ENCODE measurements at places on chromosomes 4 and X.

- no peak for DNase-seq
Observed at GRCh38 chr4:122577189-122577553, 43.7 kb downstream of the IL21 start.

GRCh38 chr4:25441519-25442117, 64.6 kb downstream of the ANAPC4 start:
- peak; percentile 77 for DNase-seq

DNA sequence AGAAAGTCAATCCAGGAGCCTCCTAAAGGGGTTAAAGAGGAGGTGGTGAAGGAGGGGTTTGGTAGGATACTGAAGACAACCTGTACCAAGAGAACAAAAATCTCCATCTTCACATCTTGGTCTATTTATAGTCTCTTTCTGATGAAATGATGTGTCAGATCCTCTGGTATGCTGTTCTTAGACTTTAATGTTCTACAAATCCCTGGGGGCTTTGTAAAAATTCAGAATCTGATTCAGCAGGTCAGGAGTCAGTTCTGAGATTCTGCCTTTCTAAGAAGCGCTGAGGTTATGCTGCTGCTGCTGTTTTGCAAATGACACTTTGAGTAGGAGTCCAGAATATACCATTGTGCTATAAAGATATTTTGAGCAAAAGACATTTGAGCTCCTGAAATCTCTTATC, 172.9 kb upstream of the GLRA2 start:
- DNase-seq = no peak

GRCh38 chrX:148755111-148755510, 254.7 kb downstream of the AFF2 start:
- DNase-seq = no peak

DNA sequence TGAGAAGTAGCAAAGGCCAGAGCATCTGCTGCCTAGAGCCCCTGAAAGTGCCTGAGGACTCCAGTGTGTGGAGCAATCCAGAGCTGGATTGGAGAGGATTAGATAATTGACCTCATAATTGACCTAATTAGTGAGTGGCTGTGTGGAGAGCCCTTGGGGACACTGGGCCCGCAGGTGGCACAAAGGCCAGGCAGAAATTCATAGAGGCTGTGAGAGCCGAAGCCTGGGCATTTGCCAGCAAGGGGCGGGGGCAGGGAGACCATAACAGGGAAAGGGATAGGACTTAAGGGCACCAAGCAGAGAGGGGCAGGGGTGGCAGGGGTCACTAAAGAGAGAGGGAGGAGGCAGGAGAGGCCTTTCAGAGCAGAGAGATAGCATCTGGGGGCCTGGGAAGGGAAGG, 45.3 kb downstream of the EFNB1 start:
- no peak for DNase-seq

DNA sequence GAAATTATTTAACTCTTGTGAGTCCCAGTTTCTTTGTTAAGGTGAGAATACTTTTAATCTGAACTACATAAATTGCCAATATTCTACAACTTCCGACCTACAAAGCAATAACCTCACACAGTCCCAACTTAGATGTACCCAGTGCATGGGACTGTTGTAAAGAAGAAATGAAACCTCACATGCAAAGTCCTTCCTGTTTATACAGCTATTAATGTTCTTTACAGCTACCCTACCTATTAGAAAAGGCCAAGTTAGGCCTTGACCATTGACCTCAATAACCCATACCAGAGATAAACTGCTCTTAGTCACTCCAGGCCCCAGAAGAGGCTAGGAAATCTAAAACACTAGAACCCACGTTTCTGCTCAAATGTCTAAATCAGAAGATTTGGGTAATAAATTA, 920.1 kb upstream of the TENM3 start:
- DNase-seq = no peak

DNA sequence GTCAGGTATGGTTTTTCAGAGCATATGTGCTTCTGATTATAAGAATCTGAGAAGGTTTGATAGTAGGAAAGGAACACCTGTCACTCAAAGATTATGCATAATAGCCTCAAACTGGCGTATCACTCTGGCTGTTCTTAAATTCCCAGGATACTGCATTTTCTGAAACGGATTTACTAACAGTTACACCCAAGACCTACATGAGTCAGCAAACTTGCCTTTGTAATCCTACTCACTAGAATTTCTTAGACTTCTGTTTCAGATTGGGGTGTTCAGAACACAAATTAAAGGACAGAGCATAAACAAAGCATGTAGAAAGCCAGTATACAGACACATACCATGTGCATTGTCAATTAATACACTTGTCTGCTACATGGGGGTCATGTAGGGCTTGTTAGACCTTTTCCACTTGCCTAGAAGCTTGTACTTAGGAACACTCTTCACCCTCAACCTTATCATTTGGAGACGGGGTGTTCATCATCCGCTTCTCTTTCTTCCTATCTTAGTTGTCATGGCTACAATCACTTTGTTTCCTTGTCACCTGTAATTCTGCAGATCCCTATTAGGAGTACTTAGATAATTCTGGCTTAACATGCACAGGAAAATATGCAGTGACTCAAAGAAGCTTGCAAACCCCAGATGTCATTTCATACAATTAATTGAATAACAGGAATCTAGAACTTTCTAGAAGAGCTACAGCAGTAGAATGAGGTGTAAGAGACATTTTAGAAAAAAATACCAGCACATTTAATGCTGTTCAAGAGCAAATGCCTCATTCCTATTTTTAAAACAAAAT, 593.0 kb upstream of the TENM3 start:
- DNase-seq = no peak

GRCh38 chr4:149965206-149965605, 113.0 kb upstream of the DCLK2 start:
- no peak for DNase-seq

GRCh38 chr4:141016117-141016798, 117.0 kb downstream of the RNF150 start:
- DNase-seq = no peak

- DNase-seq = no peak
Observed at GRCh38 chrX:45517090-45517973, 316.7 kb upstream of the DIPK2B start.

DNA sequence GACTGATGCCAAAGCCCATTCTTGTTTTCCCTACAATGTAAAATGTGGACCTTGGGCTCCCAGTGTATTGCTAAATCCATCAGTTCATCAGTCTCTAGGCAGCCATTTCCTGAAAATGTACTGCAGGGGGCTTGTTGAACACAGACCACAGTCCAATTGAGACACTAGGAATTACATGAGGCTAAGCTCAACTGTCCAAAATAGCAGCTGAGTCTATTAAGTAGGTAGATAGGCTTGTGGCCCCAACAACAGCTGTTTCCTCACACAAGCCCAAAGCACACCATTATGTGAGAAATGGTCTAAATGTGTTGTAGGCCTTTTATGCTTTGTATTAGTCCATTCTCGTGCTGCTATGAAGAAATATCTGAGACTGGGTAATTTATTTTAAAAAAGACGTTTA, 60.0 kb upstream of the PAK3 start:
- no peak for DNase-seq

DNA sequence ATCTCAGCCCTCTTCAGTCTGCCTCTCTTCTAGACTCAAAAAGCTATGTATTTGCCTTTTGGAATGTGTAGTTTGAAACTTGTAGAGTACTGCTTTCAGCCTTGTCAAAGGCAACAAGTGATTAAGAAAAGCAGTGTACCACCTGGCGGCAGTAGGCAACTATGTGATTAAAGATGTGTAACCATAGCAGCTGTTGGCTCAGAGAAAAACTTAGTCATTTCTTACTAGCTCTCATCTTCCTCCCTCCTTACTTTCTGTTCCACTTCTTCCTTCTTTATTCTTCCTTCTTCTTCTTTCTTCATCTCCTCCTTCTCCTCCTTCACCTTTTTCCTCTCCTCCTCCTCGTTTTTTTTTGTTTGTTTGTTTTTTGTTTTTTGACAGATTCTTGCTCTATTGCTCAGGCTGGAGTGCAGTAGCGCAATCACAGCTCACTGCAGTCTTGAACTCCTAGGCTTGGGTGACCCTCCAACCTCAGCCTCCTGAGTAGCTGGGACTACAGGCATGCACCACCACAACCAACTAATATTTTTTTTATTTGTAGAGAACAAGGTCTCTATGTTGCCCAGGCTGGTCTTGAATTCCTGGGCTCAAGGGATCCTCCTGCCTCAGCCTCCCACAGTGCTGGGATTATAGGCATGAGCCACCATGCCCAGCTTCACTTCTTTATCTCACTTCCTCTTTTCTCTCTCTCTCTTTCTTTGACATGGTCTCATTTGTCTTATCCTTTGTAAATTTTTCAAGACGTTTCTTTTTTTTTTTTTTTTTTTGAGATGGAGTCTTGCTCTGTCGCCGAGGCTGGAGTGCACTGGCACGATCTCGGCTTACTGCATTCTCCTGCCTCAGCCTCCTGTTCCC, 32.6 kb downstream of the ABHD18 start:
- DNase-seq = no peak

- no peak for DNase-seq
Observed at GRCh38 chrX:122087341-122087740, 1039.9 kb downstream of the GLUD2 start.

- no peak for DNase-seq
Observed at GRCh38 chrX:8349816-8350544, 114.7 kb upstream of the VCX3B start.

- DNase-seq = no peak
Observed at GRCh38 chr4:44150091-44150576, 298.5 kb downstream of the KCTD8 start.

DNA sequence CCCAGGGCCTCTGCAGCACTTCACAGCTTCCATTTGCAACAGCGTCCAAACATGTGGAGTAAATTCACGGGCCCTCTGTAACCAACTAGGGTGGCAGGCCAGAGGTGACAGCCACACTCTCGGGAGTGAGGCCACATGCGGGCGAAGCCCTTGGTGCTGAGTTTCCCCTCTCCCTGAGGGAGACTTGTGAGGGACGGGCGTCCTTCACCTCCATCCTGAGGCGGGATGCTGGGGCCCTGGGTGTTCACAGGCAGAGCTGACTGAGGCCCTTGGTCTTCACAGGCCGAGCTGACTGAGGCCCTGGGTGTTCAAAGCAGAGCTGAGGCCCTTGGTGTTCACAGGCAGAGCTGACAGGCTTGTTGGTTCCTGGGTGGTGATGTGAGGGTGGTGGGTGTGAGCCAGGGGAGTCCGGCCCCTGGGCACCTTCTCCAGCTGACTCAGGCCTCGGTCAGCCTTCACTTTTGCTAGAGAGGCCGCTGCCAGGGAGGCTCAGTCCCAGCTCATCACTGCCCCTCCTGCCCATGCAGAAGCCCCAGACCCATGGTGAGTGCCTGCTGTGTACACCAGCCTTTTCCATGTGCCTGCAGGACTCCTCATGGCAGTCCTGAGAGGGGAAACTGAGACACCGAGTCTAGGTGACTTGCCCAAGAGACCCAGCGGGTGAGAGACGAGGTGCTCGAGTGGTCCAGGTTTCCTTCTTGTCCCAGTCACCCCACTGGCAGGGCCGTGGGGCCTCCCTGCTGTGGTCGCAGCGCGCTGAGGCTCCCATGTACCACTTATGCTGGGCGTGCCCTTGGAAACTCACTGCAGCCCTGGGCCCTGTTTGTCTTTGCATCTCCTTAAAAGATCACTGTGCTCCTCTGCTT, 8.5 kb downstream of the WFS1 start:
- no peak for DNase-seq

- DNase-seq = no peak
Observed at GRCh38 chr4:87410679-87411078, 11.7 kb upstream of the NUDT9 start.

DNA sequence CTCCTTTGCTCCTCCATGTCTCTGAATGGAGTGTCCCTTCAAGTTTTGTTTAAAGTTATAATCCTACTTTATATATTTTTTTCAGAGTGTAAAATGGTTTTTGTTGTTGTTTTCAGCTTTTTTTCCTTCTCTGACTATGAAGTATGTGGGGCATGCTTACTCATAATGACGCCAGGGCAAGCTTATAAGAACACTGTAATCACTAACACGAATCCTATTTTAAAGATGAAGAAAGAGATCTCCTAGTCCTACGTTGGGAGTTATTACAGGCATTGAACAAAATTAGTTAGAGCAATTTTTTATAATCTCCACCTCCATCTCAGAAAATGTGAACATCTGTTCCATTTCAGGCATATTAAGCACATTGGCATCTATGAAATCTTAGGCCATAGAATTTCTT, 268.1 kb upstream of the MAGEB2 start:
- no peak for DNase-seq

DNA sequence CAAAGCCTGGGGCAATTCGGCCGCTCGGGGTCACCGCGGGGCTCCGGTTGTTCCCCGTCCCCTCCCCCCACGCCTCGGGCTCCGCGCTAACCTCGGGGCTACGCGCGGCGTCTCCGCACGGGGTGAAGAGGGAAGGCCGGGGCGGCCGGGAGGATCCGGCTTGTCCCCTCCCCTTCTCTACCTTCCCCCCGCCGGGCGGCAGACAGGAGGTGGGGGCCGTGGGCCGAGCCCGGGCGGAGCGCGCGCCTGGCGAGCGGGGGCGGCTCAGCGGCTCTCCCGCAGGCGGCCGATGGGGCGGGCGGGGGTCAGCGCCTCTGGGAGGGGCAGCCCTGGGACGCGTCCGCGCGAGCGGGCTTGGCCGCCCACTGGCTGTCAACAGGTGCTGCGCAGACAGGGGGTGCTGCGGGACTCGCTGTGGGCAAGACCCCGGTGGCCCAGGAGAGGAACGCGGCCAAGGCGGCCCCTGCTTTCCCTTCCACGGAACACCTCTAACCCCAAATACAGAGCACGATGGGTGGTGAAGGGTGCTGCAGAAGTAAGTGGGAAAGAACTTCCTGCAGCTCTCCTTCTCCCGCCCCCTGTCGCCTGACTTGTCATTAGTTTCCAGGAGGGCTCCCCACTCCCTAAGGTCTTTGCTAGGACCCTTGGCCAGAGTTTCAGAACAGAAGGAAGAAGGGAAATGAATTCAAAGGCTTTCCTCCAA, at the start of gene PDGFC:
Gene PDGFC, minus strand, starts transcription at position 124 of the 703 bp plus-strand sequence. CDS start 896 bp downstream, outside the sequence.
- DNase-seq = peak; percentile 91

Measured in HAP-1 (cell line).